Effector CD8-positive, alpha-beta T cell (primary cell): ENCODE measurements at places on chromosomes 11 and 22.
A peak's percentile ranks its signal among the peaks of the same experiment; 100 is the strongest.

DNA sequence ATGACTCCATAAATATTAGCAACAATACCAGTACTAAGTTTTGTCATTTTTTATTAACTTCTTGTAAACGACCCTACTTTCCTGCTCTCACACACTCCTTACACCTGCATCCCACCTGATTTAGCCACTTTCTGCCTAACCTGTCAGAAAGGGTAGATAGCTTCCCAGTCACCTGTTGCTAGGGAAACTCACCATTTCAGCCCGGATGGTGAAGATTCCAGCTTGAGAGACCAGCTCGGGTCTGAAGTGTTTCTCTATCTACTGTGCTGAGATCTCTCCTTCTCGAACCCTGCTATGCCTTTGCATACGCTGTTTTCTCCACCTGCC lies at the start of gene PARVG:
TSS of gene PARVG (plus strand) at position 220 of the 327 bp plus-strand sequence. CDS start 2,405 bp downstream, outside the sequence.
- DNase-seq, result peak; percentile 24

GRCh38 chr11:31656051-31656450 lies 146.5 kb downstream of the ELP4 start:
- DNase-seq, result no peak

DNA sequence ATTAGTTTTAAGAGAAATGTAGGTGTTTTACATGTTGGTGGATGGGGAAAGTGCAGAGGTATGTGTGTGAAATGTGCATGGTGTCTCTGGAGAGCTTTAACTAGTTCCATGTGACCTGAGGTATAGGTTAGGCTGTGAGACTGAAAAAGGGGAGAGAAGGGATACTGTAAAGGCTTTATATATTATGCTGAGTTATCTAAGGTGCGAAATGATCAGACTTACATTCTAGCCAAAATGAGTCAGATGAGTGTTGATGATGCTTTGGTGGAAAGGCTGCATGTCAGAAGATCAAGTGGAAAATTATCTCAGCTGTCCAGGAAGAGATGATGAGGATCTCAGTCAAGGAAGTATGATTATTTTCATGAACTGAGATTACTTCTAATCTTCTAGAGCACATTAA lies 15.8 kb downstream of the ACAT1 start:
- no peak for DNase-seq

DNA sequence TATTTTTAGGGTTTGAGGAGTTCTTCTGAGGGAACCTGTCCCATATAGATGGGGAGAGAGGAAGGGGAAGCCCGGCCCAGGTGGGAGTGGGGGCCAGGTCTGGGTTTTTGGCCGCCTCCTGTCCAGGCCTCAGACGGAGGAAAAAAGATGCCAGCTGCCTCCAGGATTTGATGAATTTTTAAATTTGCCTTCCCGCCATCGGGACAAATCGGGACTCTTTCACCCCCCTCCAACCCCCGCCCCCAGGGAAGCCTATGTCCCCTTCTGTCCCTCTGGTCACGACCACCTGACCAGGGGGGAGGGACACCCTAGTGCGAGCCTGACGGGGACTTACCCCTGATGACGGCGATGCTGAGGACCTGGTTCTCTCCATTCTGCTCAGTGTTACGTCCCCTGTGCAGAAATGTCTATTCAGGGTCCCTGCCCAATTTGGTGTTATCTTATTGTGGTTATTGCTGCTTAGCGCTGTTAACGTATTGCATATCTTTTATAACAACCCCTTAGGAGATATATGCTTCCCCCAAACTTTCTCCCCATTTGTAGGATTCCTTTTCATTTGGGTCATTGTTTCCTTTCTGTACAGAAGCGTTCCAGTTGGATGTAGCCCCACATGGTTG lies 115.9 kb upstream of the GRK3 start:
- no peak for DNase-seq

DNA sequence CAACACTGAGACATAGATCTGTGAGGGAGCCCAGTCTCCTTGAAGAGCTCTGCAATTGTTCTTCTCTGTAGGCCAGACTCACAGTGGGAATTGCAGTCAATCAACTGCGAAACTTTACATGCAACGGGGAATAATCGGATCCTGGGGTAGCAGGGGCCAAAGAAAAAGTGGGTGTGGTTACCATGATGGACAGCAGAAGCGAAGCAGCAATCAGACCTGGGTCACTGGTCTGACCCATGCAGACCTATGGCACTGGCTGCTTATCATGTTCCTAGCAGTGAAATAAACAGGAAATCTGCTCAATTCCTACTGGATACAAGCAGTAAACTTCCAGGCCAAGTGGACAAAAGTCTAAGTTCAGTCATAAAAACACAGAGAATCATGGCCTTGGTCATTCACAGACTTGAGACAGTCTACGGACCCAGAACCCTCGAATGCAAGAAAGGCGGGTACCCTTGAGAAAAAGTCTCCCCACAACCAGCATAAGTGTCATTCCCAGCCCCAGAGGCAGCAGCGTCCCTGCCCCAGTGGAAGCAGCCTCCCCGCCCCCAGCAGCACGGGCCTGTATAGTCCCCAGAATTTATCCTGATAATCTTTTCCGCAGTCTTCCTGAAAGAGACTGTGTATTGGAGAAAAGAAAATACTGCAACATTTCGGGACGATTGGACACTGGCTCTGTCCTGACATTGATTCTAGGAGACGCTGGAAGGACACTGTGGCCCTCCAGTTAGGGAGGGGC lies 34.6 kb downstream of the ASCL2 start:
- no peak for DNase-seq

GRCh38 chr11:69774354-69775162 lies 583 bp downstream of the FGF4 start:
- DNase-seq, result no peak

- no peak for DNase-seq
Observed at GRCh38 chr11:86313793-86314192, 11.8 kb downstream of the HIKESHI start.

GRCh38 chr11:56948991-56949515 lies 39.7 kb upstream of the OR5AK2 start:
- no peak for DNase-seq

- no peak for DNase-seq
Observed at GRCh38 chr22:38422611-38423511, 32.1 kb downstream of the KCNJ4 start.

GRCh38 chr11:112730591-112730990 lies 230.6 kb upstream of the NCAM1 start:
- no peak for DNase-seq

DNA sequence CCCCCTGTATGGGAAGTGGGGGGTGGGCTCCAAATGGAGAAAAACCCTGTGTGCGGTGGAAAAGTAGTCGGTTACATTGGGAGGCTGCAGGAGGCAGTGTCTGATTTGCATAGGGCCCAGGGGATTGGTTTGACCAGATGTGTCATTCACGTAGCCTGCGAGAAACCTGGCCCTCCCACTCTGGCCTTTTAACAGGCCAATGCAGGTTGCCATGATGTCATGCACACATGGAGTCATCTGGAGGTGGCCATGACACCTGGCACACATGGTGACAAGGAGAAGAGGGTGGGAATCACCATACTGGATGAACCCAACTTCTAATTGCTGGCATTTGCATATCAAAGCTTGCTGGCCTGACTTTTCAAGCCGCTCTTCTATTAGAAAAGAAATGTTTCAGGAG lies 50.6 kb downstream of the FAM181B start:
- DNase-seq, result no peak
